ENCODE measurements at places on chromosomes 2 and 18.

- H3K27me3 ChIP-seq, result no peaks in the 10 kb centered on the region
- H3K4me3 ChIP-seq, result no peak overlapping the region
- H3K27ac ChIP-seq, result no peak overlapping the region
- DNase-seq, result no peak
- no peaks in the 10 kb centered on the region for H3K4me1 ChIP-seq
Measured at GRCh38 chr2:225582355-225583116, 183.0 kb downstream of the NYAP2 start.

GRCh38 chr2:38301340-38301968 is 75.6 kb downstream of the ATL2 start:
- no peak overlapping the region for H3K27ac ChIP-seq
- DNase-seq, result no peak
- peaks cover 21% of the 10 kb centered on the region for H3K36me3 ChIP-seq
- no peaks in the 10 kb centered on the region for H3K4me1 ChIP-seq
- no peak overlapping the region for H3K4me3 ChIP-seq
- H3K27me3 ChIP-seq, result no peaks in the 10 kb centered on the region

DNA sequence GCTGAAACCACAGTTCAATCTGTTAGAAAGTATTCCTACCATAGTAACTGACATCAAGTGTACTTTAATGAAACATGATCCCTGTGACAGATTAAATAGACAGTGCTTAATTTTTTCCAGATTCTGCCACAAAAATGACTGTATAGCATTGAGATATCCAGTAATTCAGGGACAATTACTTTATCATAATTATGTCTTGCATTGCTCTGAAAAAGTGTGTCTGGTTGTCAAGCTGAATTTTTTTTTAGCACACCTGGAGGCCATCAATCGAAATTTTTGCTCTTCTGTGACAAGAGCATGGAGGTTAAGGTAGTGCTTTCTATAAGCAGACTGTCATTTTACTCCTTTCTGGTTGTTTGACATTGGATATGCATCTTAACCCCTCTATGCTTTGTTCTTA is 1083.8 kb upstream of the NRXN1 start:
- no peak overlapping the region for H3K27ac ChIP-seq
- no peaks in the 10 kb centered on the region for H3K4me1 ChIP-seq
- no peak for DNase-seq

DNA sequence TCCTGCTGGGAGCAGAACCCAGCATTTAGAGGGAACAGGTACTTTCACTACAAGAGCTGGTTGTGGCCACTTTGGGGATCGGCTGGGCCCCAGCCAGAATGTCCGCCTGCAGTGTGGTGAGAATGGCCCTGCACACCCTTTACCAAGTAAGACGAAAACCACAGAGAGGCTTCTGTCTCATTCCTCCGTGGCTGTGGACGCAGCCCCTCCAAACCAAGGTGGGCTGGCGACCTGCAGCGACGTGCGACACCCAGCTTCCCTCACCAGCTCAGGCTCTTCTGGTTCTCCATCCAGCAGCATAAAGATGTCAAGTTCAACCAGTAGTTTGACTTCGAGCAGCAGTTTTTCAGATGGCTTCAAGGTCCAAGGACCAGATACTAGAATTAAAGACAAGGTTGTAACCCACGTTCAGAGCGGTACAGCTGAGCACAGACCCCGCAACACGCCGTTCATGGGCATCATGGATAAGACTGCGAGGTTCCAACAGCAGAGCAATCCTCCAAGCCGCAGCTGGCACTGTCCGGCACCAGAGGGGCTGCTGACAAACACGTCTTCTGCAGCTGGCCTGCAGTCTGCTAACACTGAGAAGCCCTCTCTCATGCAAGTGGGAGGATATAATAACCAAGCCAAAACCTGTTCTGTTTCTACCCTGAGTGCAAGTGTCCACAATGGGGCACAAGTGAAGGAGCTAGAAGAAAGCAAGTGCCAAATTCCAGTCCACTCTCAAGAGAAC is 56.2 kb downstream of the WDSUB1 start:
- no peak overlapping the region for H3K4me3 ChIP-seq
- peaks cover 41% of the 10 kb centered on the region for H3K4me1 ChIP-seq
- peak overlapping the region; percentile 63 for H3K27ac ChIP-seq
- DNase-seq, result peak; percentile 46
- peaks cover 11% of the 10 kb centered on the region for H3K36me3 ChIP-seq
- H3K27me3 ChIP-seq, result no peaks in the 10 kb centered on the region

DNA sequence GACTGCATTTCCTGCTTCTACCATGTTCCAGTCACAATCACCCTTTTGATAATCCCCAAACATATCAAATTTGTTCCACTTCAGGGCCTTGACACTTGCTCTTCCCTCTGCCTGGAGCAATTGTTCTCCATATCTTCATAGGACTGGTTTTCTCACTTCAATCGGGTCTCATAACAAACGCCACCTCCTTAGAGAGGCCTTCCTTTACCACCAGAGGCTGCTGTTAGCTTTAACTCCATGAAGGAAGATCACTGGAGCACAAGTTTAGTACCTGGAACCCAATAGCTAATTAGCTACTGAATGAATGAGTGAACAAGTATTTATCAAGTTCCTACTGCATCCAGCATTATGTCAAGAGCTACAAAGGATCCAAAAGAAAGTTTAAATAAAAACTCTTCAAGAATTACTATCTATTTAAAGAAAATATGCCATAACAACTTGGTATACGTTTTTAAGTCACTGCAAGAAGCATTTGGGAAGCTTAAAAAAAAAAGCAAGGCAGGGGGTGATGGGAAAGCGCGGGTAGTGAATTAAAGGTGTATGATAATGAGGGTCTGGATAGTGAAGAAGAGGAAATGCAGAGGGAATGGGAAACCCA is 58.8 kb downstream of the BAZ2B start:
- H3K4me1 ChIP-seq, result no peaks in the 10 kb centered on the region
- DNase-seq, result no peak
- H3K27me3 ChIP-seq, result no peaks in the 10 kb centered on the region
- H3K4me3 ChIP-seq, result no peak overlapping the region
- H3K36me3 ChIP-seq, result no peaks in the 10 kb centered on the region

- no peaks in the 10 kb centered on the region for H3K27me3 ChIP-seq
- no peak overlapping the region for H3K27ac ChIP-seq
- no peak overlapping the region for H3K4me3 ChIP-seq
- DNase-seq, result no peak
- H3K36me3 ChIP-seq, result no peaks in the 10 kb centered on the region
- H3K4me1 ChIP-seq, result no peaks in the 10 kb centered on the region
Measured at GRCh38 chr2:221268631-221269030, 303.5 kb downstream of the EPHA4 start.

- H3K27ac ChIP-seq, result no peak overlapping the region
- no peak for DNase-seq
- H3K27me3 ChIP-seq, result no peaks in the 10 kb centered on the region
- H3K4me1 ChIP-seq, result no peaks in the 10 kb centered on the region
Measured at GRCh38 chr2:191530618-191531017, 147.3 kb upstream of the NABP1 start.

DNA sequence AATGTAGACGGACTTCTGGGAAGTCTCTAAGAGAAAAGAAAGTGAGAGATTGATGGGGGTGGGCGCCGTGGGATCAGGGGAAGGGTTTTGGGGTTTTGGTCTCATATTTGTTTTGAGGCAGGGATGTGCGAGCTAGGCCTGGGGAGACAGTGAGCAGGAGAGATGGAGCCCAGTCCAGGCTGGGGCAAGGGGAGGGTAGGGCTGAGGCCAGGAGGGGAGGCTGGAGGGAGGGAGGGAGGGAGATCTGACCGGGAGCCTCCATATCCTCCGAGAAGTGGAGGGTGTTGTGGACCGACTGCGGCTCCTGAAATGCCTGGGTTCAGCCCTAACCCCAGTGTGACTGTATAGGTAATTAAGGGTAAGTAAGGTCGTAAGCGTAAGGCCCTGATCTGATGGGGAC is 72.8 kb upstream of the ODC1 start:
- H3K4me1 ChIP-seq, result no peaks in the 10 kb centered on the region
- H3K27me3 ChIP-seq, result no peaks in the 10 kb centered on the region
- H3K27ac ChIP-seq, result no peak overlapping the region
- no peak overlapping the region for H3K4me3 ChIP-seq

GRCh38 chr2:127558911-127559310 is 23.4 kb downstream of the MYO7B start:
- no peak overlapping the region for H3K4me3 ChIP-seq
- no peak overlapping the region for H3K27ac ChIP-seq
- no peaks in the 10 kb centered on the region for H3K27me3 ChIP-seq
- no peak for DNase-seq
- H3K36me3 ChIP-seq, result no peaks in the 10 kb centered on the region
- H3K4me1 ChIP-seq, result no peaks in the 10 kb centered on the region

DNA sequence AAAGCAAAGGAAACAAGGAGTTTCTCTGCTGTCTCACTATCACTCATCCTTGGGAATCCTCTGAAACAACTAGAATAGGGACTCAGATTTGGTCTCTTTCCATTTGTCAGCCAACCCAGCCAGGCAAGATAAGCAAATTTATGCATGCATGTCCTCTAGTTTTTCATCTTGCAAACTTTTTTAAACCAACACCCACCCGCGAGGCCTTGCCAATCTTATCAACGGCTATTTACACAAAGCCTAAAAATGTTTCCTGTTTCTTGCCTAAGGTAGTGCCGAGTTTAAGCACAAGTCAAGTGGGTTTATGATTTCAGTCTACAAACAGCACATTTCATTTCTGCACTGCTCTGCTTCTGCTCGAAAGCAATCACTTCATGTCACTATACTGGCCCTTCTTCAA is 240.9 kb downstream of the STK39 start:
- H3K4me1 ChIP-seq, result no peaks in the 10 kb centered on the region
- H3K27ac ChIP-seq, result no peak overlapping the region
- H3K36me3 ChIP-seq, result no peaks in the 10 kb centered on the region
- H3K4me3 ChIP-seq, result no peak overlapping the region
- H3K27me3 ChIP-seq, result no peaks in the 10 kb centered on the region

GRCh38 chr18:10748641-10749040 is 222.8 kb downstream of the NAPG start:
- no peaks in the 10 kb centered on the region for H3K36me3 ChIP-seq
- H3K4me1 ChIP-seq, result no peaks in the 10 kb centered on the region
- H3K27ac ChIP-seq, result no peak overlapping the region
- no peaks in the 10 kb centered on the region for H3K27me3 ChIP-seq
- H3K4me3 ChIP-seq, result no peak overlapping the region
